Dorsolateral prefrontal cortex (tissue), 122 donors: ENCODE measurements at places on chromosomes 12 and 14.

- no peak for DNase-seq
These were observed 15.8 kb upstream of the PTPRR start for GRCh38 chr12:70936203-70936813.

GRCh38 chr12:83145325-83145840 lies 458.7 kb downstream of the TMTC2 start:
- no peak for DNase-seq

DNA sequence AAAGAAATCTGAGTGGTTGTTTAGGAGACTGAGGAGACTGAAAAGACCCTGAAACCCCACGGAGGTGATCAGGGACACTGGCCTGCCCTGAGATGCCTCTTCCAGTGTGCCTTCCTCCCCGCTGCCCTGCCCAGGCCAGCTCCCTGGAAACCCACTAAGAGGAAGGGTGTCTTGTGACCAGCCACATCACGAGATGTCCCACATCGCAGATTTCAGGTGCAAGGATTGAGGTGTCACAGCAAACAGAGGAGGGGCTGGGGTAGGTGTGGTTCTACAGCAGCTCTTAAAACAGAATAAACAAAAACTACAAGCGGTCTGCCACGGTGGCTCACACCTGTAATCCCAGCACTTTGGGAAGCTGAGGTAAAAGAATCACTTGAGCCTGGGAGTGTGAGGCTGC lies 184.3 kb upstream of the C14orf180 start:
- no peak for DNase-seq

DNA sequence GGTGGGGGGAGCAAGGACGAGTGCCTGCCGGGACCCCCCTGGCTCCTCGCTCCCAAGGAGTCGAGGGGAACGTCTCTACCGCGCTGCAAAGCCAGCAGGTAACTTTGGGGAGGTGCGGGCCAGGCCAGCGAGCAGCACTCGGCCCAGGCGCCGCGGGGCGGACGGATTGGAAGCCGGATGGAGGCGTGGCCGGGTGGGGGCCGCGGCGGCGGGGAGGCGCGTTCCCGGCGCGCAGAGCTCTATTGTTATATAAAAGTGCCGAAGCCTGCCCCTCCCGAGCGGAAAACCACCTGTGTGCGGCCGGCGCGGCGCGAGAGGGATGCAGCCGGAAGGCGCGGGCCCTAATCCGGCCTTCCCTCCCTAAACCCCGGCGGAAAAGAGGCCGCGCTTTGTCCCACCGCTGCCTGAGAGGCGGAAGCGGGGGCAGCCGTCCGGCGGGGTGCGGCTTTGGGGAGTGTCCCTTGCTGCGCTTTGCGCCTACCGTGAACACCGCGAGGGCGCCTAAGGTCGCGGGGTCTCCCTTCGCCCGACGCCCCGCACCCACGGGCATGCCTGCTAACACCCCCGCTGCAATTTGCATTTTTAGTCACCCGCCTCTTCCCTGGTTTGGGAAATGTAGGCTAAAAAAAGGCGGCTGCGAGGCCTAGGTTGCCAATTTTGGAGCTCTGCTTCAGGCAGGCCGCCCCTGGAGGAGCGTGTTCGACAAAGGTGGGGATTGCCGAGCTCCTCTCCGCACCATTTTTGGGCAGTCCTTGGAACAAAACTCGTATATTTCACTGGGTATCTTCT lies 1.7 kb upstream of the DUSP6 start:
- DNase-seq: peak; percentile 66

DNA sequence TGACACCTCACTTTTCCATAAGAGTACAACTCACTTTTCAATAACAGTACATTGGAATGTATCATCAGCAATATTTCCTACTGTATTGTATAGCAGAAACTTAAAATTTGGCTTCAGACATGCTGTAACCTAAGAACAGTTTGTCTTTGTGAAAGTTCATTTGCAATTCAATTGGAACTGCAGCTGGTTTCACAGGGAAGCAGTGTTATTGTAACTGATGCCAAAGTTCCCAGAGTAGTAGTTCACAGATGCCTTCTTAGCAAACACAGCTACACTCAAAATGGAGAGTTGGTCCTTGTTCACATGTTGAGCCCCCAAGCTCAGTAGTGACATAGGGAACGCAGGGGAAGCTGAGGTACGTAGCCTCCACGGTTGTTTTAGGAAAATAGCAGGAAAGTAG lies 23.3 kb downstream of the PPP1R36 start:
- peak; percentile 49 for DNase-seq

DNA sequence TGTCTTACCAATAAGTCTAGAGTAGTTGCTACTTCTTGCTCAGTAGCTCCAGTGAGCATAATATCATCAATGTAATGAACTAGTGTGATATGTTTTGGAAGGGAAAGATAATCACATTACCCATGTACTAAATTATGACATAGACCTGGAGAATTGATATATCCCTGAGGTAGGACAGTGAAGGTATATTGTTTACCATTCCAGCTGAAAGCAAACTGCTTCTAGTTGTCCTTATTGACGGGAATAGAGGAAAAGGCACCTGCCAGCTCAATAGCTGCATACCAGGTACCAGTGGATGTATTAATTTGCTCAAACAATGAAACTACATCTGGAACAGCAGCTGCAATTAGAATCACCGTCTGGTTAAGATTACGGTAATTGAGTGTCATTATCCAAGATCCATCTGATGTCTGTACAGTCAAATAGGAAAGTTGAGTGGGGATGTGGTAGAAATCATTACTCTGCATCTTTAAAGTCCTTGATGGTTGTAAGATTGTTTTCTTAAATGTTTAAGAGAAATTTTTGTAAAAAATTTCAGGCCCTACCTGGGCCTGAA lies 100.0 kb upstream of the ARHGAP5 start:
- DNase-seq: no peak

- DNase-seq: no peak
These were observed 798.8 kb downstream of the SLC16A7 start for GRCh38 chr12:60394665-60395064.

DNA sequence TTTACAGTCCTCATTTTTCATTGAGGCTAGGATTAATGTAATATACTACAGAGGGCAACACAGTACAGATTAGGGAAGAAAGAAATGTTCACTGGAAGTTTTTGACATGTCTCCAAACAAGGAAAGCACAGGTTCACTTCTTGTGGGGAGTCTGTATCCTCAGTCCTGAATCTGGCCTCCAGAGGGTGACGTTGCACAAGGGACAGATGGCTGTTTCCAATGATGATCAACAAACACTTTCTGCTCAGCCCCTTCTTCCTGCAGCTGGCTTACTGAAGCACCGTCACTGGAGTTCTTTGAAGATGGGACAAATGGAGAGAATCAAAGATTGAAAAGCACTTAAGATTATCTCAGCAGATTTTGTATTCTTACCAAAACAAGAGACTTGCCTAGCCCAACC lies 123.3 kb upstream of the OR4E1 start:
- DNase-seq: no peak

- DNase-seq: no peak
These were observed 934.9 kb downstream of the LRFN5 start for GRCh38 chr14:42541535-42542001.

- DNase-seq: no peak
These were observed 136.5 kb upstream of the MYL2 start for GRCh38 chr12:111056618-111057521.

- DNase-seq: no peak
These were observed 103.9 kb upstream of the PMCH start for GRCh38 chr12:102301547-102301946.

DNA sequence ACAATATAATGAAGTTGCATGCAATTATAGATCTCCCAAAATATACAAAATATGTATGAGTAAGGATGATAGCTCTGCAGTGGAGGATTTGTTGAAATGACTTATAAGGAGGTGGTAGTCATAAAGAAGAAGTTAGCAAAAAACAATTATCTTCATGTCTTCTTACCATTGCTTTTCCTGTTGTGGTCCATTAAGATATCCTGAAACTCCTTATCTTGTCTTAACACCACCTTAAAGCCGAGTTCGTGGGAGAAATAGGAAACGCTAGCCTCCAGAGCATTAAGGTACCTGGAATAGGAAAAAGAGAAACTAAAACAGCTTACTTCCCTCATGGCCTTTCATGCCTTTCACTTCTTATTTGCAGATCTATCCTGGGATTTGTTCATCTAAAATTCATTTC lies 15.2 kb downstream of the GUCY2C start:
- no peak for DNase-seq

- no peak for DNase-seq
These were observed 8.5 kb upstream of the AMIGO2 start for GRCh38 chr12:47088021-47088944.

DNA sequence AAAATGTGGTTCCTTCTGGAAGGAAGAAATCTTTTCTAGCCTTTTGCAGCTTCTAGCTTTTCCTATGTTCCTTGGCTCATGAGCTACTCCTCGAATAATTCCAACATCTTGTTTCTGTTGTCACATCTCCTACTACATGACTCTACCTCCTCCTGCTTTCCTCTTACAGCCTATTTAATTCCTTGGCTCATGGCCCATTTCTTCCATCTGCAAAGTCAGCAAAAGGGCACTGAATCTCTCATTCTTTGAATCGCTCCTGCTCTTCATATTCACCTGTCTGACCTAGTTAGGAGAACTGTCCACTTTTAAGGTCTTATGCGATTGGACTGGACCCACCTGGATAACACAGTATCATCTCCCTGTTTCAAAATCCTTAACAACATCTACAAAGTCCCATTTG lies 15.8 kb downstream of the PRKD1 start:
- DNase-seq: no peak

- DNase-seq: no peak
These were observed 118.9 kb downstream of the STAB2 start for GRCh38 chr12:103705927-103706326.

GRCh38 chr14:26917086-26917485 lies 319.3 kb upstream of the NOVA1 start:
- DNase-seq: no peak

- DNase-seq: no peak
These were observed 17.4 kb downstream of the BEGAIN start for GRCh38 chr14:100569734-100570286.

DNA sequence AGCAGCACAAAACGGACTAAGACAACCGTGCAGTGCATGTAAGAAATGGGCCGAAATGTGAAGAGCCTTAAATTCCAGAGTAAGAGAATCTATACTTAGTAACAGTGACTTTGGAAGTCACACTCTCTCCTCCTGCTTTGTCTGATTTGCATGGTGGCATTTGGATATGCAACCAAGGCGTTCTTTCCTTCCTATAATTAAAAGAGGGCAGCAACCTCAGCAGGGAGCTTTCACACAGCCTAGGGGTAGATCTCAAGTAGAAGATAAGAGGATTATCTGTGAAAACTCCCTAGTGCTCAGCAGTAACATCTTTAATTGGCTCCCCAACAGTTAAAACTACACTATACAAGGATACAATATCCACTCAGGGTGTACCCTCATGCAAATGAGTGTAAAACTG lies 16.5 kb downstream of the GMFB start:
- DNase-seq: no peak

GRCh38 chr12:104295954-104296353 lies 7.6 kb upstream of the EID3 start:
- DNase-seq: no peak

- DNase-seq: no peak
These were observed 419.5 kb downstream of the TMEM121 start for GRCh38 chr14:105945896-105946295.

GRCh38 chr12:130555628-130556485 lies 160.2 kb downstream of the RIMBP2 start:
- DNase-seq: peak; percentile 59

DNA sequence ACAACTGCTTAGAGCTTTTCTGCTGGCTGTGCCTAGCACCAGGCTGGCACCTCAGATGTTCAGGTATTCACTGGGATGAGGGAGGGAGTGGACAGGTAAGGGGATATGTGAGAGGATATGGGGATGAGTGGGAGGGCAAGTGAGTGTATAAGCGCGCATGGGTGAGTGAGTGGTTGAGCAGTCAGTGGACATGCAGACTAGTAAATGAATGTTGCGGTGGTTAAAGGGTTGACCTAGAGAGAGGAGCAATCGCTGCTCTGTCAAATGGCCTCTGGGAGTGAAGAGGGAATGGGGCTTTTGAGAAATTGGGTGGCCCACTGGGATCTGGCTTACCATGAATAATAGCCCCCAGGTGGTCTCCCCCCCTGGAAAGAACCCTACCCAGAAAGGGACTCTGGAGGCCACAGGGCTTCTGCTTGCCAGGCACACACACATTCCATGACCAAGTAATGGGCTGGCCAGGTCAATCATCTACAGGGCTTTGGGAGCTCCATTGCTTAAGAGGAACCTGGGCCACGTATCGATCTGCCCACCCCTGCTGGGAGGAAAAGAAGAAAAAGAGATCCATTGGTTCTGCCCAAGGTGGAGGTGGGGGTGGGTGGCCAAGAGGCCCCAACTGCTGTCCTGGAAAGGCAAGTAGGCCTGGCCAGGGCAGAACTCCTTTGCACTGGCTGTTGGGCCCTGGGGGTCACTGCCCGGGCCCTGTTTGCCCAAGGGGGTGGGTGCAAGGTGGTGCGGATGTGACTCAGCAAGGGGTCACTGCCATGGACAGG lies 30.8 kb upstream of the ZFP36L1 start:
- DNase-seq: no peak

DNA sequence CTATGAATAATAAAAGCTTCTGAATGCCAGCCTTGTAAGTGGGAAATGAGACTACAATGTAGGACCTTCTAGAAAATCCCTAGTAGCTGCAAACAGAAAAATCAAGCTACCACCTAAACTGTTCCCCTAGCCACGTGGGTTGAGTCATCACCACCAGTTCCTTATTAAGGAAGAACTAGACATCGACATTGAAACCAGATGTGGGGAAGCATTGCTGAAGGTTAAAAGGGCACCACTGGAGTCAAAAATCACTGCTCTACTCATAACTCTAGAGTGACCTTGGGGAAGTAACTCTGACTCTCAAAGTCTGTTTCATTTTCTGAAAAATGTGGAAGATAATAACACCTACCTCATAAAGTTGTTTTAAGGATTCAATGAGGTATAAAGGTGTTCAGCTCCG lies 9.4 kb upstream of the CNIH1 start:
- DNase-seq: no peak

DNA sequence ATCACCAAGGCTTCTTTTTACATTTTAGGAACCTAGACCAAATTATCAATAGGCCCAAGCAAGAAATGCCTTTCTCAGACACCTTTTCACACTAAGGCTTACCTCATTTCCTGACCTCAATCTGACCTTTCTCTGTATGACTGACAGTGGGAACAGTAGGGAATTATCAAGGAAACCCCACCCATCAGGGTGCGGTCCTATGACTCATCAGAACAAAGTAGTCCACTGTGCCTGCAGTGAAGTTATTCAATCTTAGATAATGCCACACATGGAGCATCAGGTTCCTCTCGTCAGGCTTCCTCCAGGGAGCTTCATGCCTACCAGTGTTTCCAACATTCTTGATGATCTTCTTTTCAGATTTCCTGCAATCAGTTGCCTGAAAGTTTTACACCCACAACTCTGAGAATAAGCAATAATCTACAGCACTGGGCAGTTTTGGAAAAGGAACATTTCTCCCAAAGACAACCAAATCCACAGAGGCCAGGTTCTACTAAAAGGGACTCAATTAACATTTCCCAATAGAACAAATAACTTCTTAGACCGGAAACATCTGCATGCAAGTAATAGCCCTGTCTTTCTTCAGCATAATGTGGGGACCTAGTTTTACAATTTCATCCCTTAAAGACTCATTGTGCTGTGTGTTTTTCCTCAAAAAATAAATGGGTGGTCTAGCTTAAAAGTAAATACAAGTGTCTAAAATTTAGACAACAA lies 35.9 kb upstream of the TMTC2 start:
- no peak for DNase-seq
